ENCODE measurements at places on chromosomes 7 and 10. TPM values are rescaled to one million over a fixed set of nuclear protein-coding genes. Genes with fewer than 3 reads are reported as not detected.

Gene AOAH
- total RNA-seq: not detected

Gene ERCC6
- total RNA-seq: 22.9 TPM

Gene EMX2
- total RNA-seq: not detected

Gene DYNC1I1
- not detected for total RNA-seq

Gene SMKR1
- total RNA-seq: 2.4 TPM

Gene SPDYE6
- not detected for total RNA-seq

Gene ACTA2
- 5.8 TPM for total RNA-seq

Gene SHH
- total RNA-seq: under 0.01 TPM

Gene MYPN
- total RNA-seq: not detected

Gene DGKI
- total RNA-seq: under 0.01 TPM

Gene RBM33
- 16.7 TPM for total RNA-seq

Gene DNMBP
- total RNA-seq: 6.5 TPM

Gene NANOS1
- 0.68 TPM for total RNA-seq
